Ascending aorta (tissue), 2 donors: ENCODE measurements at places on chromosomes 4 and X. TPM values are rescaled to one million over a fixed set of nuclear protein-coding genes. Genes with fewer than 3 reads are reported as not detected.

- no peak for DNase-seq
Measured at GRCh38 chr4:94913316-94913715, 155.6 kb downstream of the BMPR1B start.

- peak; percentile 65 for DNase-seq
Measured at GRCh38 chr4:121656269-121656641, 40.5 kb downstream of the ANXA5 start.

- DNase-seq: no peak
Measured at GRCh38 chrX:149531599-149531998, 9.2 kb upstream of the EOLA1 start.

- DNase-seq: no peak
Measured at GRCh38 chr4:181478656-181479055, 764.5 kb upstream of the TENM3 start.

The ATP1B4 gene
- total RNA-seq: not detected
